Myocyte (in vitro differentiated cells): ENCODE measurements at places on chromosomes 12 and 14. TPM values are rescaled to one million over a fixed set of nuclear protein-coding genes. Genes with fewer than 3 reads are reported as not detected.

Gene PLEK2
- total RNA-seq, result not detected in 2 replicates

Gene ART4
- not detected in 2 replicates for total RNA-seq

Gene HSPB8
- 237 and 326 TPM in 2 replicates for total RNA-seq

- no peak for DNase-seq
Observed at GRCh38 chr12:104620837-104621531, 164.2 kb downstream of the CHST11 start.

DNA sequence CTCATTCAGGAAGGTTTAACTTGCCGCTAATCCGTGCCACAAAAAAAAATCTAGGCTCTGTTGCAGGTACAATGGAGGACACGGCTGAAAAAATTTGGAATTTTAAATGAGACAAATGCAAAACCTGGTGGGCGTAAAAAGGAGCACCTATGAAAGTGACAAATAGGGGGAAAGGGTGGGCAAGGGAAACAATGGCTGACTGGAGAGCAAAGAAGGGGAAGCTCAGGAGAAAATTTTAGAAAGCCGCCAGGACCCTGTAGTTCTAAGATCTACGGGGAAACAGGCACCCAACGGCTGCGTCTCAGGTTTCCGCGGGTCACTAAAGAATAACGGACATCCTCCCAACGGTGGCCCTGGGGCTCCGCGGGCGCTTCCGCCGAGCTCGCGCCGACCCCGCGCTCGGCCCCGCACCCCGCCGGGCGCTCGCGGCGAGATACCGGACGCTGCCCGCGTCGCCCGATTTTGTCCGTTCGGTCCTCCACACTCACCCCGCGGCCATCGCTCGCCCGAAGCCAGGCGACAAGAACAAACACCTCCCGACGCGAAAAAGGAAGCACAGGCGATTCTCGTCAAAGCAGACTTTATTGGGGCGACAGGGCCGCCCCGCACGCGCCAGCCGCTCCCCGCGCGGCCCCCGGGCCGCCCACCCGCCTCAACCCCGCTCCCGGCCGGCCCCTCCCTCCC is 1.1 kb upstream of the YY1 start:
- peak; percentile 62 for DNase-seq

- DNase-seq, result peak; percentile 66
Observed at GRCh38 chr14:31950764-31951637, 126.1 kb upstream of the ARHGAP5 start.

GRCh38 chr12:94980577-94980976 is 22.9 kb downstream of the NDUFA12 start:
- peak; percentile 39 for DNase-seq

DNA sequence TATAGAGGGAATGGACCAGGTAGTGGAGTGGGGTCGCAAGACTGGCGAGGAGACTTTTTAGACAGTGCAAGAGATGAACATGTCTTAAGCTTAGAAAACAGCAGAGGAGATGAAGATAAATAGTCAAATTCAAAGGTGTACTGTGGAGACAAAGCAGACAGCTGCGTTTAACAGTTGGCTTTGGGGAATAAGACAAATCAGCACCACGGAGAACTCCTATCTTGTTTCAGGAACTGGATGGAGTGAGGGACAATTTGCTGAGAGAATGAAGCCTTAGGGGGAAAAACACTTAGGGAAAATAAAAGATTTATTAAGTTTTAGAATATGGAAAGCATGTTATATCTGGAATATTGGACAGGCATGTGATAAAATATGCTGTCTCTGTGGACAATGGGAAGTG is 458.8 kb downstream of the GLT1D1 start:
- DNase-seq, result peak; percentile 1

DNA sequence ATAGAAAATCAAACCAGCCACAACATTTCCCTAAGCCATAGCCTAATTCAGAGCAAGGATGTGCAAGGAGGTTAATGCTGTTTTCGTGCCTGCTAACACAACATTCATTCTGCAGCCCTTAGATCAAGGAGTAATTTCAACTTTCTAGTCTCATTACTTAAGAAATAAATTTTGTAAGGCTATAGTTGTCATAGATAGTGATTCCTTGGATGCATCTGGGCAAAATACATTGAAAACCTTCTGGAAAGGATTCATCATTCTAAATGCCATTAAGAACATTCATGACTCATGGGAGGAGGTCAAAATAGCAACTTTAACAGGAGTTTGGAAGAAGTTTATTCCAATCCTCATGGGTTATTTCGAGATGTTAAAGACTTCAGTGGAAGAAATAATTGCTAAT is 283.2 kb downstream of the RPAP3 start:
- DNase-seq, result no peak

DNA sequence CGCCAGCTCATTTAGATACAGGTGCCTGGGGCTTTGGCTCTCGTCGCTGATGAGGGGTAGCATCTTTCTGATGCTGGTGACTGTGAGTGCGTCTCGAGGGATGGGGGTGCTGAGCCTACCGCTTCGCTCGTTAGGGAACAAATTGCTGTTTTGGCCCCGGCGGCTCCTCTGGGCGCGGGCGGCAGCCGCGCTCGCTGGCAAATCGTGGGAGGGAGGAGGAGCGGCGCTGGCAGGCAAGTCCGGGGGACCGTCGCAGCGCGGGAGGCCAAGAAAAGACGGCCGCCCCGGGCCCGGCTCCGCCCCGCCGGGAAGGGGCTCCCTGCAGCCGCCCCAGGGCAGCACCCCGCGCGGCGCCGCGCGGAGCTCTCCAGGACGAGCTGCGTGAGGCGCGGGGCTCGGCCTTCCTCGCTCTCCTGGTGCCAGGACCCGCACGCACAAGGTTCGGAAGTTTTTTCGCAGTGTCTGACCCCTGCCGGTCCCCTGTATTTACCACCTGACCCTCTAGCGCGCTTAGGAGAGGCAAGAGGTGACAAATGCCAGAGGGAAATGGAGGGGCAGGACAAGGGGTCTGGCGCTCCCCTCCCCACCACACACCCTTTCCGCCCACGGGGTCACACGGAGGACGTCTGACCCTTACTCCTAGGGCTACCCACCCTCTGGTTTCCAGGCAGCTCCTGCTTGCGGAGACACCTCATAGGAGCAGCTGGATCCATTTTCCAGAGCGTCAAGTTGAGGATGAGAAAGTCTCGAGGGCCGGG is 899 bp upstream of the KCNH3 start:
- DNase-seq, result no peak

- DNase-seq, result no peak
Observed at GRCh38 chr12:98345308-98345876, 170.0 kb upstream of the TMPO start.

- no peak for DNase-seq
Observed at GRCh38 chr12:65263777-65264176, 14.7 kb upstream of the MSRB3 start.

GRCh38 chr14:80055226-80055625 is 156.1 kb downstream of the DIO2 start:
- DNase-seq, result no peak

- peak; percentile 12 for DNase-seq
Observed at GRCh38 chr12:54941659-54942058, 42.9 kb downstream of the TESPA1 start.

GRCh38 chr14:58540749-58541632 is 96.8 kb upstream of the DACT1 start:
- DNase-seq, result peak; percentile 26
